ENCODE measurements at places on chromosomes 1 and 21.

DNA sequence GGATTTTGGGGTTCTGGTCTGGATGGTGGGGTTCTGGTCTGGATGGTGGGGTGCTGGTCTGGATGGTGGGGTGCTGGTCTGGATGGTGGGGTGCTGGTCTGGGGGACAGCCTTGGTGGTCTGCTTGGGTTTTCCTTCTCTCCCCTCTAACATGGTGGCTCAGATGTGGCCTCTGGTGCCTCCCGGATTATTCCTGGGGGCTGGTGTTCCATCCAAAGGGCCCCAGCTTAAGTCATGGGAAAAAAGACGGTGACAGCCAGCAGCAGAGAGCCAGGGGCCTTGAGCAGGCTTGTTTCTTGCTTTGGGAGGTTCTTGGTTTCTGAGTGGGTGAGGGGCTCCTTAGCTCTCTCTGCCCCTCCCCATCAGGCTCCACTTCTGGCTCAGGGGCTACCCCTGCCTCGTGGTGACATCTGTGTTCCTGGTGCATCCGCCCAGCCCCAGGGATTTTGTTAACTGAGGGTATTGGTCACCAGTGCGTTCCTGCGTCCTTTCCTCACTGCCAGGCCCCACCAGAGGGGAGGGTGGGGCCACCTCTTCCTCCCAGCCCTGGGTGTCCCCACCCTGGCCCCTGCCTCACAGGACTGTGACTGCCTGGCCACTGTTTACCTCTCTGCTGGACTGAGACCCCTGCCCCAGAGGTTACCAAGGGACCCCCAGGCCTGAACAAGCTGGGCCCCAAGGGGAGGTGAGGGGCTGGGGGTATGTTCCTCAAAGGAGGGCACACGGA lies 43.2 kb upstream of the ACTRT2 start:
- DNase-seq, result no peak

GRCh38 chr1:221717485-221717853 lies 24.4 kb downstream of the DUSP10 start:
- no peak for DNase-seq

GRCh38 chr1:5491207-5491904 lies 500.9 kb downstream of the NPHP4 start:
- DNase-seq, result no peak

DNA sequence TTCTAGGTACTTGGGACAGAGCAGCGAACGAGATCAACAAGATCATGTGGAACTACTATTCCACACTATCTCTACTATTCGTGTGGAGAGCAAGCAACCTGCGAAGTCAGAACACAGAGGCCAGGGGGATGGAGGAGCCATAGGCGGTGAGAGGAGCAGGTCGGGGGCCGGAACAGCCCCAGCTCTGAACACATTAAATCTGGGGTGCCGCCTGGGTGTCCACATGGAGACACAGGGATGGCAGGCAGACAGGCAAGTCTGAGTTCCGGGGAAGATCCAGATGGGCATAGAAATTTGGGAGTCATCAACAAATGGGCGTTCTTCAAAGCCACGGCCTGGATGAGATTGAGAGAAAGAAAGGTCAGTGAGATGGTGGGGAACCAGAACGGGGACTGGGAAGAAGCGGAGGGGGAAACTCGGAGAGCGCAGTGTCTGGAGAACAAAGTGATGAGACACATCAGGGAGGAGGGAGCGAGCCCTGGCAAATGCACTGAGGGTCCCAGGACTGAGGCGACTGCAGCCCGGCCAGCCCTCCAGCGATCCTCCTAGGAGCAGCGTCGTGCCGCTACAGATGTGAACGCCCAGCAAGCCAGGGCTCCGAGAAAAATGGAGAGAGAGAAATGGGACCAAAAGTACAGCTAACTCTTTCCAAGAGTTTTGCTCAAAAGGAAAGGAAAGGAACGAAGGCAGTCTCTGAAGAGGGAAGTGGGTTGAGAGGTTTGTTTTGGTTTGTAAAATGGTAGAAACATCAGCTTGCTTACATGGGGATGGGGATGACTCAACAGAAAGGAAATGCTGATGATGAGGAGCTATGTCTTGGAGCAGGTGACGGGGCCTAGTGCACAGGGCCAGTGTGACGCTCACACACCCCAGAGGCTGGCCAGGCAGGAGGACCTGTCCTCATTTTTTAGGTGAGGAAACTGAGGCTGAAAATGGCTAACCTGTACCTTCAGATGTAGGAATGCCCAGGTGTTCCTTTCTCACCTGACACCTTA lies 84.5 kb downstream of the GLIS1 start:
- DNase-seq, result no peak

DNA sequence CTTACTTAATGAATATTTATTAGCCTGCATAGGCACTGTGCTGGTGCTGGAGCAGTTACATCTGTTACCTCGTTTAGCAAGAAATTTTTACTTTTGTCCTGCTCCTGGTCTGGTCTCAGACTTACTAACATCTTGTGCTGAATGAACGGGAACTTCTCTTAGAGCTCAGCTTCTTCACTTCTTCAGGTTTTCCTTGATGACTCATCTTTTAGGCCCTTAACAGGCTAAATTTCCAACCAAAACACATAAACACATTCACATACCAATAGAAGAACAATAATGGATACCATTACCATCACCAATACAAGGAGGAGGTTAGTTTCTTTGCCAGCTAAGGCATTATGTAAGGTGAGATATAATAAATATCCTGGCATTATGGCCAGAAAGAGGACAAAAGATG lies 68.9 kb downstream of the IFI44 start:
- no peak for DNase-seq

GRCh38 chr1:82920418-82921248 lies 1078.3 kb downstream of the TTLL7 start:
- DNase-seq, result no peak

GRCh38 chr1:47663286-47663685 lies 225.4 kb downstream of the FOXD2 start:
- no peak for DNase-seq

DNA sequence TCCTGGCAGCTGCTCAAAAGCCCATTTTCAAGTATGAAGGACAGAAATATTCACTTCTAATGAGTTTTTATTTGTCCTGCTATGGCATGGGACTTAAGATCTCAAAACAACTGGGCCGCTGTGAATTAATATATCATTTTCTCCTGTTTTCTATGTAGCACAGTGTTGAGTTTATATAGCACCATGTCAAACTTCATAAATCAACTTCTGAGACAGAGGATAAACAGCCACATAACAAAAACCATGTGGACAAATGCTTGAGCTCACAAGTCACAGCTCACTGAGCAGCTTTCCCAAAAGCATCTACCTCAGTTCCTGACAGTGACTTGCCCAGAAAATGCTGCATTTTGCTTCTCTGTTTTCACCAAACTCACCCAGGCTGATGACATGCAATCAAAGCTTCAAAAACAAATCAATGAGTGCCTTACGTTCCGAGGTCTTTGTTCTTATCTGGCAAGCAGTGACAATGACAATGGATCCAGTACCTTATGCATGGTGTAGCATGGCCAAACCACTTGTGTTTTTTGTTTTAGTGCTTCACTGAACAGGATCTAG lies 722.6 kb downstream of the LRRIQ3 start:
- no peak for DNase-seq

- DNase-seq, result no peak
Measured at GRCh38 chr1:37714689-37715088, 22.4 kb downstream of the CDCA8 start.
